A549 (cell line): ENCODE measurements at places on chromosomes 13 and 19.

DNA sequence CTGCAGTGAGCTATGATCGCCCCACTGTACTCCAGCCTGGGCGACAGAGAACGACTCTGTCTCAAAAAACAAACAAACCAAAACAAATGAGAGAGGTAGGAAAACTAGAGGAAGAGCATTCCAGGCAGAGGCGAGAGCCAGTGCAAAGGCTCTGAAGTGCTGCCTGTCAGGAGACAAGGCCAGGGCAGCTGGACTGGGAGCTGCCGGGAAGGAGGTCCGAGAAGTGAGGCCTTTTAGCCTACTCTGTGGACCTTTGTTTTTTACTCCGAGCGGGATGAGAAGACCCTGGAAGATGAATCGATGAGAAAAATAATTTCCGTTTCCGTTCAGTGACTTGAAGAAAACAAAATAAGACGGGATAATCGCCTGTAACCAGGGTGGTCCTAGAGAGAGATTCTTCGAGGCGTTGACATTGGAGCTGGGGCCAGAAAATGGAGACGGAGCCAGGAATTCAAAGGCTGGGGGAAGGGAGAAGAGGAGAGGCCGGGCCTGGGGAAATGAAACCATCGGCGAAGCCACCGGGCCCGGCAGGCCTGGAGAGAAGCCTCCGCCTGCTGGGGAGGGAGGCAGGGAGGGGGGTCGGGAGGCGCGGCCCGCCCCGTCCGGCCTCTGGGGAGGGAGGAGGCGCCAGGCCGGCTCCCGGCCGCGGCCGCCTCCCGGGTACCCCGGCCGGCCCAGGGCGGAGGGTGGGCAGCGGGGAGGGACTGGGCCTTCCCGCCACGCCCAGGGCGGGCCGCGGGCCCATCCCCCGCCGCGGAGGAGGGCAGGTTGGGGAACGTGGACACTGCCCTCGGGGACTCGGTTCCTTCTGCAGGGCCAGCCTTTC is 7.8 kb upstream of the SERTAD1 start:
- DNase-seq = peak; percentile 98

- peak; percentile 38 for DNase-seq
Observed at GRCh38 chr19:8641908-8642547, 11.6 kb downstream of the NFILZ start.

DNA sequence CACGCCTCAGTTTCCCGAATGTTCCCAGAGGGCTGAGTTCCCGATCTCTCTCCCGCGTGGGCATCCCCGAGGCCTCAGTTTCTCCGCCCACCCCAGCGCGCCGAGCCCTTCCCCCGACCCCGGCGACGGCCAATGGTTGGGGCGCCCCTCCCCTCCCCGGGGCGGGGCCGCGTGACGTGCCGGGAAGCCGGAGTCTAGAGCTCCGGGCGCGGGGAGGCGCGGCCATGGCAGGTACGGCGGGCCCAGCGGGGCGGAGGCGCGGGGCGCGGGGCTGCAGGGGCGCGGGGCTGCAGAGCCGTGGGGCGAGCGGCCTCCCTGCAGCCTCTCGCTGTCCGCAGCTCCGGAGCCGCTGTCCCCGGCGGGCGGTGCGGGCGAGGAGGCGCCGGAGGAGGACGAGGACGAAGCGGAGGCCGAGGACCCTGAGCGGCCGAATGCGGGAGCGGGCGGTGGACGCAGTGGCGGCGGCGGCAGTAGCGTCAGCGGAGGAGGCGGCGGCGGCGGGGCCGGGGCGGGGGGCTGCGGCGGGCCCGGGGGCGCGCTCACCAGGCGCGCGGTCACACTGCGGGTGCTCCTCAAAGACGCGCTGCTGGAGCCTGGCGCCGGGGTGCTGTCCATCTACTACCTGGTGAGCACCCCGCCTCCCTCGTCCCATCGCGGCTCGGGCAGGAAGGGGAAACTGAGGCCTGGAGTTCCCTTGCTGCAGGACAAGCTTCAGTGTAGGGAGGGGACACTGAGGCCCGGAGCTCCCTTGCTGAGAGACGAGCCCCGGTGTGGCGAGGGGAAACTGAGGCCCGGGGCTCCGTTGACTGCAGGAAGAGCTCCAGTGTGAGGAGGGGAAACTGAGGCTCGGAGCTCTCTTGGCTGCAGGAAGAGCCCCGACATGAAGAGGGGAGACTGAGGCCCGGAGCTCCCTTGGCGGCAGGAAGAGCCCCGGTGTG is at the start of gene MPND:
Gene MPND (plus strand): TSS at position 193 of the 938 bp plus-strand sequence. CDS start 32 bp downstream, at position 225.
- peak; percentile 47 for DNase-seq

DNA sequence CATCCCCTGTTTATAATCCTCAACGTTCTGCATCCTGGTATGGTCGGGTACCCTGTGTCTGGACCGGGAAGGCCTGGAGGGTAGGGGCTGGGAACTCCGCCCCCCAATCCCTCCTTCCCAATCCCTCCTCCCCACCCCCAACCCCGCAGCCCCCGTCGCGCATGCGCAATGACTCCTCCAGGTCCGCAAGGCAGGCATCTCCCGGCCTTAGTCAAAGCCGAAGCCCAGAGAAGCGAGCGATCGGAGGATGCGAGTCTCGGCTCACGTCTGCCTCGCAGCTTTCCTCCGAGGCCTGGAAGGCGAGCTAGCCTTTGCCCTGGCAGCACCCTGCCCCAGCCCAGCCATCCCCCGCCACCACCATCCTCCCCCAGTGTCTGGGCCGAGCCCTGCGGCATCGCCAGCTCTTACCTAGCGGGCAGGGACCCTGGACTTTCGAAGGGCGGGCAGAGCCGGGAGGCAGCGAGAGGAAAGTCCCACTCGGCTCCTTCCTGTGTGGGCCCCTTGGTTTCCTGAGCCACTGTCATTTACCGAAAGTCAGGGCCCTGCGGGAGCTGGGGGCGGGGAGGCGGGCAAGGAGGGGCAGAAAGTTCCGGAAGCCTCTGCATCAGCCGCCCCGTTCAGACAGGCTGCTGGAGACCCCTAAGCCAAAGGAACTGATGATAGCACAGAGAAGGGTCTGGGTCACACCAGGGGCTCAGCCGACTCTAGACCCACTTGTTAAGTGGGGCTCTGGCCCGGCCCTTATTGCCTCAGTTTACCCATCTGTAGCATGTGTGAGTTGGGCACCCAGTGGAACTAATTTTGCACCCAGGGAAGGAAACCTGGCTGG is at the start of gene JAK3:
Gene JAK3 (minus strand): TSS at position 445 of the 829 bp plus-strand sequence. CDS start 3,565 bp downstream, outside the sequence.
- no peak for DNase-seq

DNA sequence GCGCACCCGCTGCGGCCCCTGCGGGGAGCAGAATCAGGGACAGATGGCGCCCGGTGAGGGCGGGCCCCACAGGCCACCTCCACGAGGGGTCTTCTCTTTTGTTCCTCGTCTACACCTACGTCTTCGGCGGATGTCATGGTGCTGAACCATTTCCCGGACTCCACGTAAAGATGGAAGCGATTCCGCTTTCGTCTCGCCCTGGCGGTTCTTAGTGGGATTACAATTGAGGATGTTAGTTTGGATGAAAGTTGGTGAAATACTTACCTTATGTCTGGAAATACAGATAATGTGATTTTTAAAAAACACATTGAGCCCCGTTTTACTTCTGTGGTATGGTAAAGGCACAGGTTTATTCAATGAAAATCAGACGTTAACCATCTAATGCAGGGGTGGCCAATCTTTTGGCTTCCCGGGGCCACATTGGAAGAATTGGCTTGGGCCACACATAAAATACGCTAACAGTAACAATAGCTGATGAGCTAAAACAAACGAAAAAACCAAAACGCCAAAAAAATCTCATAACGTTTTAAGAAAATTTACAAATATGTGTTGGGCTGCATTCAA is 1.4 kb upstream of the ZMYM5 start:
- peak; percentile 55 for DNase-seq

DNA sequence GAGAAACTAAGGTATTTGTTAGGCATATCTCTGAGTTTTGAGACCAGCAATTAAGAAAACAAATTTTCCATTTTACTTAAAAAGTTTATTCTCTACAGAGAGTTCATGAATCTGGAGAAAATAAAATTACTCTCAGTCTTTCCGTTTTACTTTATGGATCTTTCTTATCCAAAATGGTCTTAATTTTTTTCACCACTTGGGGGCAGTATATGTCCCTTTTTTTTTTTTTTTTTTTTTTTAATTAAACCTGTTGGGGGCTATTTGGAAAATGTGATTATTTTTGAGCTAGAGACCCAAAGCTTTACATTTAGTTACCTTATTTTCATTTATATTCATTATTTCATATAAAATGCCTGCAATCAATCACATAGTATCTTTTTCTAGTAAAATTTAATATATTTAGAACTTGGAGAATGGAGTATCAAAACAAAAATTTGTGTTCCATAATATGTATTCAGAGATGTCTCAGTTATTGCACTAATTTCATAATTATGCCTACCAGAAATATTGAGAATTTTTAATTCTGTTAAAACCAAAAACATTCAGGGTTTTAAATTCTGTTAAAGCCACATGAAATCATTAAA is 27.1 kb downstream of the PIBF1 start:
- peak; percentile 9 for DNase-seq

- no peak for DNase-seq
Observed at GRCh38 chr13:39375601-39376000, 227.4 kb downstream of the LHFPL6 start.

- peak; percentile 57 for DNase-seq
Observed at GRCh38 chr19:4523306-4524110, 5.2 kb upstream of the PLIN4 start.

DNA sequence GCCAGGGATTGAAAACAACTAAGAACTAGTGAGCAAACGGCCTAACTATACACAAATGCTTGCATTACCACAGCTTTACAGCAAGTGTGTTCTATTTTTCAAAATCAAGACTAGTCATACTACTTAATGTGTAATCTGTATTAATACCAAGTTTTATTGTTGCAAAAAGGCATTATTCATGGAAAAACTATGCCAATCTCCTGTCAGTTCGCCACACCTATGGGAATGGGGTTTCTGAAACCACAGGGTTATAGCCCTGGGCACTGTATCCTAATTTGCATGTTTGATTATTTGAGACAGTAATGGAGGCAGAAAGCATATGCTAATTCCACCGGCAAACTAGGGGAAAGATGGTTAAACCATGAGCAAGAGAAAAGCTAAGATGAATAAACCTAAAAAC is 14.3 kb downstream of the GAS6 start:
- DNase-seq = no peak

- no peak for DNase-seq
Observed at GRCh38 chr19:32864318-32865007, 5.1 kb downstream of the SLC7A9 start.

DNA sequence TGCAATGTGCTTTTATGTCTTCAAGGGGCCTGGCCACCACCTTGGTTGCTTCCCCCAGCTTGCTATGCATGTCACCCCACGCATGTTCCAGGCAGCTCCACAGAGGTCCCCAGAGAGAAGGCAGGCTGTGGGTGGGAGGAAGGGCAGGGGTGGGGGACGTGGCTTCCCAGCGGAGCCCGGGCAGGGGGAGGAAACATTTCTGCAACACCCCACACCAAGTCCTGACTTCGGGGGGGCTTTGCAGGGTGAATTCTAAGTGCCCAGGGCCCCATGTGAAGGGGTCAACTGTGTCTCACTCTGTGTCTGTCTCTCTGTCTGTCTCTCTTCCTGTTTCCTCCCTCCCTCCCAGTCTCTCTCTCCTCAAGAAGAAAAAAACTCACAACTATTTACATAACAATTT is 39.6 kb downstream of the LTBP4 start:
- no peak for DNase-seq

GRCh38 chr13:71577127-71577526 is 289.9 kb downstream of the DACH1 start:
- DNase-seq = no peak

- no peak for DNase-seq
Observed at GRCh38 chr19:18558604-18559003, 934 bp downstream of the KXD1 start.

DNA sequence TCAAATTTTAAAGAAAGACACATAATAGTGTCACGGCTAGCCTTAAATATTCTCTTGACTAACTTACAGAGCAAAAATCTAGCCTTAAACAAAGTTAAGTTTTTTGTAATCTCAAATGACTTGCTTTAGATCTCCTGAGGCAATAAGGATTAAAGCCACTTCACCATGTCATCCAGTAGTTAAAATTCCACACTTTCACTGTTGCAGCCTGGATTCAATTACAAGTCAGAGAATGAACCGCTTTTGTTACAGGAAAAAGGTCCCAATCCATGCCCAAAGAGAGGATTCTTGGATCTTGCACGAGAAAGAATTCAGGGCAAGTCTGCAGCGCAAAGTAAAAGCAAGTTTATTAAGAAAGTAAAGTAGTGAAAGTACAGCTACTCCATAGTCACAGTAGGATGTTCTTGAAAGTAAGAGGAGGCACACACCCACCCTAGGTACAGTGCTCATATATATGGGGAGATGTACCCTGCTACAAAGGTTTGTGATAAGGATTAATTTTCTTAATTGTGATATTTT is 34.6 kb upstream of the CD177 start:
- DNase-seq = no peak

GRCh38 chr19:6588508-6589345 is 2.2 kb downstream of the CD70 start:
- no peak for DNase-seq

DNA sequence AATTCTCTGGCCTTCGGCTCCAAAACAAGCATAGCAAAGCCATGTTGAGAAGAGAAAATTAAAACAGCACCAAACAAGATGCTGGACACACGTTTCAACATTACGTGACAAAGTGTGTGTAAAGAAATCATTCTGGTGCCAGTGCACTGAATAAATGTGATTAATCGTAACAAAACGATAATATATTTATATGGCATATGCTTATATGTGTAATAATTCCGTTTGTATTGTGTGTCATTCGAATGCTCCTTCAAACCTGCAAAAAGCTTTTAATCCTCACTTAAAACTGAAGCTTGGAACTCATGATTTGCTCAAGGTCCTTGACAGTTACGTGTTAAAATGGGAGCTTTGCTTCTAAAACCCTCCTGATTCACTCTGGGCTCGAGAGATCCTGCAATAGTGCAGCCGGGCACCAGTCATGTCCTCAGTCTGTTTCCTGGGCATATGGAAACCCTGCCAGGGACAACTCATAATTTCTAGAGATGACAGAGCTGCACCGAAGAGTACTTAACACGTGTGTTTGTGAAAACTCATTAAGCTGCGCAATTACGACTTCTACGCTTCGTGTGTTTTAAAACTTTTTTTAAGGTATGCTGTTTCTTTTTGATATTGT is 731 bp upstream of the AKAP8L start:
- no peak for DNase-seq

DNA sequence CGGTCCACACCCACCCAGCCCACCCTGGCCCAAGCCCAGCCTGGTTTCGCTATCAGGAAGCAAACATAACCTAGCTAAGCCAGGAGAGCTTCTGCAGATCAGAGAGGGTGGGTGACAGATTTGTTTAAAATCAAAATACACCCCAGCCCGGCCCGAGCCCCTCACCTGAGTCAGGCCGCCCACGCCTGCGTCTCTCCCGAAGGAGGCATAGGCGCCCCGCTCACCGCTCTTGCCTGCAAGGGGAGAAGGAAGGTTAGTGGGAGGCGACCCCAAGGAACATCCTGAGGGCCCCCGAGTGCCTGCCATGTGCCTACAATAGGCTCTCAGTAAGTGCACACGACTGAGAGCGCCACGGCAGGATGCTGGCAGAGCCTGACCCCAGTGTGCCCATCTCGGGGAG is 21.9 kb upstream of the UQCR11 start:
- no peak for DNase-seq
